ENCODE measurements at places on chromosomes 5 and 9.
A peak's percentile ranks its signal among the peaks of the same experiment; 100 is the strongest.

GRCh38 chr5:157963761-157964160, 104.8 kb upstream of the CLINT1 start:
- DNase-seq: no peak

GRCh38 chr5:172374783-172375182, 79.5 kb downstream of the SH3PXD2B start:
- no peak for DNase-seq

DNA sequence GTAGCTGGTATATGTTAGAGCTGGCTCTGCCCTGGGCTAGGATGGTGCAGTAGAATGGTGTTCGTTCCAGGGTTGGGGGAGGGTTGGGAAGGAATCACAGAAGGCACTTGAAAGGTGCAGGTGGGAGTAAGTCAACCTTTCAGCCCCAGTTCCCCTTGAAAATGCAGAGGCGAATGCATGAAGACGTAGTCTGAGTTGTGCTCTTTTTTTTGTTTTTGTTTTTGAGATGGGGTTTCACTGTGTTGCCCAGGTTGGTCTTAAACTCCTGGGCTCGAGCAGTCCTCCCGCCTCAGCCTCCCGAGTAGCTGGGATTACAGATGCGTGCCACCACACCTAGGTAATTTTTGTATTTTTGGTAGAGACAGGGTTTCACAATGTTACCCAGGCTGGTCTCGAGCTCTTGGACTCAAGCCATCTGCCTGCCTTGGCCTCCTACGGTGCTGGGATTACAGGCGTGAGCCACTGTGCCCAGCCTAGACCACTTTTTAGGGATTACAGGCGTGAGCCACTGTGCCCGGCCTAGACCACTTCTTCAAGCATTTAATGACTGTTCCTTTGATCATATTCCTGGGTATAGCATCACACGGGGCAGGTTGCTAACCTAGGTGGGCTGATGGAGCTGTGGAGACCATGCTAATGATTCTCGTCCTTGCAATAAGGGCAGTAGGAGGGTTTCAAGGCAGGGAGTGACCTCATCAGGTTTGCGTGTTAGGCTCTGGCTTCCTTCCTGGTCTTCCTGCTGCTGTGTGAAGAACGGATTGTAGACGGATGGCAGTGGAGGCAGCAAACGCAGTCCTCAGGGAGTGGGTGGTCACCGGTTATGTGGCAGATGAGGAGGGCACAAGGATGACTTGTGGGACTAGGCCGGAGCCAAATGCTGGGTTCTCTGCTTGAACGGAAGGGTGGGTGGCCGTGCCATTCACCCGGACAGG, 13.7 kb downstream of the EHMT1 start:
- DNase-seq: no peak

DNA sequence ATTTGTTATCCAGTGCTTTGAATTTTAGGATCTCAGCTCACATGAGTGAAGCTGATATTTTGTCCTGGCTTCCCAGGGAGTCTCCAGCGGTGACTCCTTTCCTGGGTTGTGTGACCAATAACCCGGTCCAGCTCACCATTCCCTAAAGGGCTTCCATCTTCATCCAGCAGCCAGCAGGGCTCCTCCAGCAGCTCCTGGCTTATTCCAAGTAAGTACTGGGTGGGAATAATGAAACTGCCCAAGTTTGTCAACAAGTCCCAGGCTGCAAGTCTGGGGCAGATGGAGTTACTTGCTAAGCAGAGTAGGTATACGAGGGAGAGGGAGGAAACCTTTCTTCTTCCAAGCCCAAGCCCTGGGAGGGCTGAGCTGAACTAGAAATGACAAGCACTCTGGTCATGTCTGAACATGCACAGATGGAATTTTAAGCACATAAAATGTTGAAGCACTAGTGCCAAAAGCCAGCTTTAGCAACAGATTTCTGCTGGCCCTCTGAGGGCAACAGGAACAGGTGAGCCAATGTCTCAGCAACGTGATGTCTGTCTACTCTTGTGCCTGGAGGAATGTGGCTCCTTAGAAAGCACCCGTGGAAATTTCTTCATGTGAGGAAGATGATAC, 153.7 kb upstream of the DAPK1 start:
- no peak for DNase-seq

DNA sequence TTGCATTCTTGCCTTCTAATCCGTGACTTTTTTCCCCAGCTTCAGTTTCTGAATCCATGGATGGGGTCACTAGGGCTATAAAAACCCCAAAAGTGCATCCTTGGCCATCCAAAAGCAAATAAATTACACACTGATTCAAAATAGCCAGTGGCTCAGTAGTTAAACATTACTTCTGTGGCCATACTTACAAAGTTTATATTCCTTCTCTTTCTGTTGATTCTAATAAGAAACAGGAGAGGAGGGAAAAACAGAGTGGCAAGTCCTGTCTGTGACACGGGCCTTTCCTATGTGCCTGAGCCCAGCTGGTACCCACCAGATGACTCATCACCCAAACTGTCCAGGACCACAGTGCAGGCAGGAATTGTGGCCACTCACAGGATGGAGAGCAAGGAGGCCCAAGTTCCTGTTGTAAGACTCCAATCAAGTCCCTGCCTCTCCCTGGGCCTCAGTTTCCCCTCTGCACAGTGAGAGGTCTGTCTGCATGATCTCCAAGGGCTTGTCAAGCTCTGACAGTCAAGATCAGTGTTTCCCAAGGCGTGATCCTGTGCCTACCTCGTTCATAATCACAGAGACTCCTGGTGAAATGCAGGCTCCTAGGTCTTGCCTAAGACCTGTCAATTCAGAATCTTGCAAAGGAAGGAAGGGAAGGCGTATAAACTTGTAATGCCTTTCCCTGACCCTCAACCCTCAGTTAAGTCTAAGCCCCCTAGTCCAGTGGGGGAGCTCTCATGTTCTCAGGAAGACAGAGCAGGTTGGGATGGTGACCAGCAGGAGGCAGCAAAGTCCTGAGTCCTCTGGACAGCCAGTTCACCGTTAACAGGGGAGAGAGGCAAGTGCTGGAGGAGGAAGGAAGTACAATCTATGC, 29.5 kb downstream of the TNIP1 start:
- peak; percentile 60 for DNase-seq

GRCh38 chr9:134730761-134731496, 89.3 kb downstream of the COL5A1 start:
- DNase-seq: no peak

DNA sequence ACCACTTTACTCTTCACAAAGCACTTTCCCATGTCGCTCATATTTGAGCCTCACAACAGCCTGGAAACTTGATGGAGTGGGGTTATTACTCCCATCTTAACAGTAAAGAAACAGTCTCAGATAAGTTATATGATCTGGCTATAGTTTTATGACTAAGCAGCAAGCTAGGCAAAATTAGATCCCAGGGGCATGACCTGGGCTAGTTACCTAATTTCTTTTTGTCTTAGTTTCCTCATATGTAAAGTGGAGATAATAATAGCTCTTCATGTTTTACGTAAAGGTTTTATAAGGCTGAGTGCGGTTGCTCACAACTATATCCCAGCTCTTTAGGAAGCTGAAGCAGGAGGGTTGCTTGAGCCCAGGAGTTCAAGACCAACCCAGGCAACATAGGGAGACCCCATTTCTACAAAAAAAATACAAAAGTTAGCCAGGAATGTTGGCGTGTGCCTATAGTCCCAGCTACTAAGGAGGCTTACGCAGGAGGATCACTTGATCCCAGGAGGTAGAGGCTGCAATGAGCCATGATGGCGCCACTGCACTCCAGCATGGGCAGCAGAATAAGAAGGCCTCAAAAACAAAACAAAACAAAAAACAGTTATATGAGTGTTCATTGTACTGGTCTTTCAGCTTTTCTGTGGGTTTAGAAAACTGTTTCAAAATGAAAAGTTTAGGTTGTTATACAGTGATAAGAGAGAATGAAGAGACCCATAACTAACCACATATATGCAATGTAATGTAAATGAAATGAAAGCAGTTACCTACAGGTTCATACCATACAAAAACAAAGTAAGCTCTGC, 6.5 kb upstream of the PLIN2 start:
- no peak for DNase-seq
